ENCODE measurements at places on chromosomes 11 and 22. TPM values are rescaled to one million over a fixed set of nuclear protein-coding genes. Genes with fewer than 3 reads are reported as not detected.
A peak's percentile ranks its signal among the peaks of the same experiment; 100 is the strongest.

DNA sequence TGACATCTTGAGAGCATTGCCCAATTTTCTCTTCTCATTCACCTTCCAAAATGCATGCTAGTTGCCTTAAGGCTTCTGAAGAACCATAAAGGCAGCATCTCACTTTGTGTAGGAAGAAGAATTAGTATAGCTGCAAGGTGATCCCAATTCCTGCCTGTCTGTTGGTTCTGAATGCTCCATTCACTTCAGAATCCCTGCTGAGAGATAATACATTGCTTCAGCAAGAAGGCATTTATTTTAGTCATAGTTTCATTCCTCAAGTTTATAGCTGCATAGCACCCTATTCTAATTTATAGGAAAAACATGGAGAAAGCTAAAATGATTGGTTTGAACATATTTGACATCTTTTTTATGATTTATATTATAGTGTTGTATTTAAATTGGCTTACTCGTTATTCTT is 181.3 kb downstream of the METTL15 start:
- no peak for DNase-seq
- no peaks in the 10 kb centered on the region for H3K27me3 ChIP-seq
- no peak overlapping the region for H3K27ac ChIP-seq
- peaks cover 3% of the 10 kb centered on the region for H3K4me1 ChIP-seq
- H3K36me3 ChIP-seq = peaks cover 15% of the 10 kb centered on the region
- H3K4me3 ChIP-seq = no peak overlapping the region

GUCY1A2 gene
- total RNA-seq = not detected

DNA sequence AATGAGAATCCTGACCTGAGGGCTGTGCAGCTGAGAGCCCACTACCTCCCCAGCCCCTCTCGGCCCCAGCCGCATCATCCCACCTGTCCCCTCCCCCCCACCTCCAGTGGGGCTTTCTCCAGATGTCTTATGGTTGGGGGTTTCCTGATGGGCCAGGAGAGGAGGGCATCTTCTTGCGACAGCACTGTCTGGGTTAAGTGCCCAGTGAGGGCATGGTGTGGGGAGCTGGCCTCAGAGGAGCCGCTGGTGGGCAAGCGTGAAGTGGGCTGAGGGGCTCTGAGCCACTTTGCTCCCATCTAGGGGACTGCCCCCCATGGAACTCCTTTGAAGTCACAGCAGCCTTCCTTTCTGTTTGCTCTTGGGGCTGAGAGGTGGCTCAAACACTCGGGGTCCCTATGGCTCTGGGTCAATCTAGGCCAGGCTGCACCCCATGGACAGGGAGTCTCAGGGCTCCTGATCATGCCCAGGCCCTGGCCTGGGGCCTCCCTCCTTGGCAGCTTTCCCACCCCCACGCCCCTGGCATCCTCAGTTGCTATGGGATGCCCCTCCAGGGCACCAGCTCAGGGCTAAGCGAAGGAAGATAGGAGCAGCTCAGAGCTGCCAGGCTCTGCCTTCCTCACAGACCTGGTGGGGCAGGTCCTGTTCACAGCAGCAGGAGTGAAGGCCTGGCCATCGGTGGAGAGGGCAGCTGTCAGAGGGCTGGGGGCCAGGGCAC is 11.0 kb upstream of the MIEF1 start:
- H3K4me3 ChIP-seq = no peak overlapping the region
- H3K27me3 ChIP-seq = no peaks in the 10 kb centered on the region
- DNase-seq = no peak

GRCh38 chr11:56716379-56716854 is 17.5 kb downstream of the OR9G1 start:
- no peak overlapping the region for H3K4me3 ChIP-seq
- no peaks in the 10 kb centered on the region for H3K36me3 ChIP-seq
- no peaks in the 10 kb centered on the region for H3K27me3 ChIP-seq
- no peak overlapping the region for H3K27ac ChIP-seq
- no peaks in the 10 kb centered on the region for H3K4me1 ChIP-seq

TAF10 gene
- 154 TPM for total RNA-seq

GRCh38 chr11:74255741-74256375 is 55.6 kb downstream of the P4HA3 start:
- peaks cover 3% of the 10 kb centered on the region for H3K36me3 ChIP-seq
- DNase-seq = peak; percentile 41
- no peak overlapping the region for H3K4me3 ChIP-seq
- peaks cover under 1% of the 10 kb centered on the region for H3K27me3 ChIP-seq
- H3K27ac ChIP-seq = no peak overlapping the region

SLC36A4 gene
- total RNA-seq = 11.6 TPM

GRCh38 chr11:17986711-17987220 is 26.1 kb downstream of the SERGEF start:
- H3K4me3 ChIP-seq = no peak overlapping the region
- DNase-seq = no peak
- peaks cover 22% of the 10 kb centered on the region for H3K36me3 ChIP-seq
- no peaks in the 10 kb centered on the region for H3K27me3 ChIP-seq
- no peak overlapping the region for H3K27ac ChIP-seq

DNA sequence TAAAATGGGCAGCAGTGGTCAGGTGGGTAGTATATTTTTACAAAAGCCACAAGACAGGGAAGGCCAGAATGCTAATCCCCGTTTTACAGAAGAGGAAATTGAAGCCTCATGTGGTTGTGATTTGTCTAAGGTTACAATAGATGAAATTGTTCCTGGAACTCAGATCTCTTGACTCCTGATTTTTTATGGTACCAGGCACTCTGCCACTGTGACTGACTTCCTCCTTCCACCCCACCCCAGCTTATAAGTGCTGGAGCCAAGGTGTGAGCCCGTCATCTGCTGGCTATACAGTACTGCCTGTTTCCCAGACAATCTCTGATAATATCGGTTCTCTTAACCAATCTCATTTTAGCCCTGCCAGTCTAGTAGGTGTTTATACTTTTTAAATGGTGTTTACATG is 1.9 kb downstream of the SLC5A1 start:
- DNase-seq = no peak
- H3K27me3 ChIP-seq = peaks cover 69% of the 10 kb centered on the region
- H3K4me3 ChIP-seq = no peak overlapping the region
- no peak overlapping the region for H3K27ac ChIP-seq
- no peaks in the 10 kb centered on the region for H3K36me3 ChIP-seq

GRCh38 chr11:33060271-33060670 is 20.9 kb downstream of the TCP11L1 start:
- no peak for DNase-seq
- H3K27ac ChIP-seq = no peak overlapping the region
- H3K4me1 ChIP-seq = peaks cover 17% of the 10 kb centered on the region
- H3K4me3 ChIP-seq = no peak overlapping the region
- H3K27me3 ChIP-seq = no peaks in the 10 kb centered on the region

DNA sequence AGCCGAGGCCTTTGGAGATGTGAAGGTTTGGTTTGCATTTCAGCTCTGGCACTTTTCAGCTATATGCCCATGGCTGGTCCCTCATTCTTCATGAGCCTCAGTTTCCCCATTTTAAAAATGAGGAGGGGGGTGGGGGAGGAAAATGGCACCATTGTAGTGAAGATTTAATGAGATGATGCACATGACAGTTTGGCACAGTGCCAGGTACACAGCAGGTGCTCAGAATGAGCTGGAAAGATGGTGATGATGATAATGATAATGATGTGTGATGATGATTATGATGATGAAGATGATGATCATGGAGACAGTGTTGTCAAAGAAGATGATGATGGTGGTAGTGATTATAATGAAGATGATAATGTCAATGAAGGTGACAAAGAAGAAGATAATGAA is 24.3 kb upstream of the FGF3 start:
- no peak overlapping the region for H3K4me3 ChIP-seq
- no peaks in the 10 kb centered on the region for H3K4me1 ChIP-seq
- H3K27me3 ChIP-seq = peaks cover 9% of the 10 kb centered on the region
- peaks cover 3% of the 10 kb centered on the region for H3K36me3 ChIP-seq
- no peak for DNase-seq
- no peak overlapping the region for H3K27ac ChIP-seq

RBMXL2 gene
- not detected for total RNA-seq
